ENCODE measurements at places on chromosomes 2 and 18.

- DNase-seq, result no peak
Measured at GRCh38 chr18:12417687-12418086, 10.0 kb downstream of the PRELID3A start.

GRCh38 chr2:117718048-117718447 lies 96.4 kb upstream of the DDX18 start:
- DNase-seq, result no peak

GRCh38 chr2:148952621-148953020 lies 77.6 kb downstream of the KIF5C start:
- DNase-seq, result no peak

- no peak for DNase-seq
Measured at GRCh38 chr2:59398081-59398480, 1155.4 kb downstream of the BCL11A start.

DNA sequence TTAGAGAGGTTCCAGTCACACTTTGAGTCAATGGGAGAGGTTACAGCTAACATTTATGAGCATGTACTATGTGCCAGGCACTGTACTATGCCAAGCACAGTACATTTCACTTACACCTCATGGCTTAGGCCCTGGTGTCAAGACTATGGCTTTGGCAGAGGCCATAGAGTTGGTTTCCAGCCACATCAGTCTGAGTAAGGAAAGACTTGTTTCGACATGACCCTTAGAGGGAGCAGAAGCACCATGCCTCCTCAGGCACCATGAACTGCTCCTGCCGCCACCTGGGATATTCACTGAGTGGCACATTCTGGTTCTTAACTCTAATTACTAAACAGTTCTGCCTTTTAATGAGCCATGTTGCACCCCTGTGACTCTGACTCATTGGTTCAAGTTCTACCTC lies 12.7 kb downstream of the DGUOK start:
- DNase-seq, result peak; percentile 13

- no peak for DNase-seq
Measured at GRCh38 chr2:240507060-240507777, 50.6 kb downstream of the ANKMY1 start.

DNA sequence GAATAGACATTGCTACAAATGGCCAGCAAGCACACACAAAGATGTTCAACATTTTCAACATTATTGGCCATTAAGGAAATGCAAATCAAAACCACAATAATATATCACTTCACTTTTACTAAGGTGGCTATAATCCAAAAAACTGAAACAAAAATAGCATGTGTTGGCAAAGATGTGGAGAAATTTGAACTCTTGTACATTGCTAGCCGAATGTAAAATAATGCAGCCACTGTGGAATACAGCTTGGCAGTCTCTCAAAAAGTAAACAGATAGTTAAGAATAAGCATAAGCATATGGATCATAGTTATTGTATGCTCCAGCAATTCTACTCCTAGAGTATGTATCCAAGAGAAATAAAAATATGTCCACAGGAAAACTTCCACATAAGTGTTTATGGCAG lies 192.5 kb downstream of the EN1 start:
- no peak for DNase-seq

DNA sequence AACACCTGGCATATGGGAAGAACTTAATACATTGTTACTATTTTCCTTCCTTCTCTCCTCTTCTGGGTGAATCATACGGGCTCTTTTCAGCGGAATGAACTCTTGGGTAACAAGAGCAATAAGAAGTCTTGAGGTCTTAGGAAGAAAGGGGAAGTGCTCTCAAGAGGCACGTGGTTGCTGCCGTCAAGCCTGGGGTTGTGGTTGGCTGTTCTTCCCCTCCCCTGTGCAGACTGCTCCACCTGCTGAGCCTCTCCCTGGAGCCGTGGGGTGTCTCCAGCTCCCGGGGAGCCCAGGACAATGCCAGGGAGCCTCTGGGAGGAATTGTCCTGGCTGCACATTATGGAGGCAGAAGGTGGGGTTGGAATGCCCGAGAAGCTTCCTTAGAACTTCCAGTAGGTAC lies 19.4 kb downstream of the TOGARAM2 start:
- DNase-seq, result no peak

- no peak for DNase-seq
Measured at GRCh38 chr2:110904116-110904778, 171.9 kb downstream of the ACOXL start.

GRCh38 chr2:8298783-8299182 lies 383.1 kb upstream of the ID2 start:
- DNase-seq, result no peak

DNA sequence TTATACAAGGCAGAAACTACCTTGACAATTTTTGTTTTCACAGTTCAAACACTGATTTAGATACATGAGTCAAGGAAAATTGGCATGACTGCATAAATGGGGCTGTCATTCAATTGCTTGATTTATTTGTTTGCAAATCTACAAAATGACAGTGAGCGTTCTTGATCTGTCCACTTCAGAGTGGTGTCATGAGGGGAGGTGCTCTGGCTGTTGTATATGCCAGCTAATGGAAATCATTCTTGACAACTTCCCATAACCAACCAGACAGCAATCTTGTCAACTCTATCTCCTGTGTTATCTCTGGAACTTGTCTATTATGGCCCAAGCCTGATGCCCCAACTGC lies 120.6 kb upstream of the UGP2 start:
- no peak for DNase-seq

DNA sequence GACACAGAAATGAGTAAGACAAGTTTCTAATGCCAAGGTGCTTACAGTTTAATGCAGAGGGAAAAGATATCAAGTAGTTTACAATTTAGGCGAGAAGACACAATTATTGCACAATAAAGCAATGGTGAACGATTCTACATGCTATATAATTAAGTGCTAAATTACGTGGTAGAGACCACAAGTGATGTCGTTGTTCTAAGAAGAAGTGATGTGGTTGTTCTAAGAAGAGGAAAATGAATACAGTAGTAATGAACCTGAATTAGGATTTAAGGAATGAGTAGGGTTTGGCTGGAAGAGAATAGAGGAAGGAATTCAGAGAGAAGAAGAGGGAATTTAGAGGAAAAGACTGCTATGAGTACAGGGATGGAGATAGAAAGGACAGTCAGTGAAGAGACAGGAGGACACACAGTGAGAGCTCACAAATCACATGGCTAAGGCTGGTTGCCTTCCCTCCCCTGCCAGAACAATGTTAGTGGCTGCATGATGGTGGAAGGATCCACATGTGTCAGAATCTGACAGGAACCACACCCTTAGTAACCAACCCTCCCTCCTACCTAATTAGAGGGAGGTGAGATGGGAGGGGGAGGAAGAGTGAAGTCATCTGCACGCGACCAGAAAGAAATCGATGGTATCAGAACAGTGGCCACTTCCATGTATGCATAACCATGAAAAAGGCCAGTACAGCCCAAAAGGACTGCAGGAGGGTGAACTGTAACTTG lies 44.7 kb downstream of the M1AP start:
- DNase-seq, result no peak

DNA sequence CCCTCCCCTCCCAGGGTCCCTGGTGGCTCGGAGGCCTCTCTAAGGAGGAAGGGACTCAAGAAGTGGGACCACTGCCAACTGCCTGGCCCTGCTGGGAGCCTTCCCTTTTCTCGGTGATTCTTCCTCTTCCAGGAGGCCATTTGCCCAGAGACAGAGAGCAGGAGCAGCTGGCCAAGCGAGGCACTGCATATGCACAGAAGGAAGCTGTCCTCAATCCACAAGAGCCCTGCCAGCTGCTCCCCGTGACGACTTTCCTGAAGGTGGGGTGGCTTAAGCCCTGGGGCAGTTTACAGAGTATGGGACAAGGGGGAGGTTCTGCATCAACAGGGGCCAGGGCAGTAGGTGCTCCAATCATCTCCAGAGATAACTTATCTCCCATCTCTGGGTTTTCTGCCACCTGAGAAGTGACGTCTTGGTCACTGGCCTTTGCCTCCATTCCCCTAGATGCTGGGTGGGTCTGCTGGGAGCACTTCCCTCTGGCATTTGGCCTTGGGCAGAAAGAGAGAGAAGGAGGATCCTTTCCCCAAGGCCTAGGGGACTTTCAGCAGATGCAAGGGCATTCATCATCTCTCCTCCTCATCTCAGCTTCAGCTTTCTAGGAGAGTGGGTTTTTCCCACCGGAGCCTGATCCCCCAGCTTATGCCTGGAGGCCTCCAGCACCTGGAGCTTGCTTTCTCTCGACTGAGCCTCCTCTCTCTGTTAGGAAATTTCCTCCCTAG lies 28.5 kb downstream of the CIB4 start:
- DNase-seq, result no peak
